ENCODE measurements at places on chromosomes 12 and 14. TPM values are rescaled to one million over a fixed set of nuclear protein-coding genes. Genes with fewer than 3 reads are reported as not detected.
A peak's percentile ranks its signal among the peaks of the same experiment; 100 is the strongest.

- no peak for DNase-seq
Measured at GRCh38 chr12:29627221-29627620, 129.7 kb upstream of the OVCH1 start.

GRCh38 chr12:12380949-12381593 is 24.2 kb downstream of the BORCS5 start:
- no peak for DNase-seq

DNA sequence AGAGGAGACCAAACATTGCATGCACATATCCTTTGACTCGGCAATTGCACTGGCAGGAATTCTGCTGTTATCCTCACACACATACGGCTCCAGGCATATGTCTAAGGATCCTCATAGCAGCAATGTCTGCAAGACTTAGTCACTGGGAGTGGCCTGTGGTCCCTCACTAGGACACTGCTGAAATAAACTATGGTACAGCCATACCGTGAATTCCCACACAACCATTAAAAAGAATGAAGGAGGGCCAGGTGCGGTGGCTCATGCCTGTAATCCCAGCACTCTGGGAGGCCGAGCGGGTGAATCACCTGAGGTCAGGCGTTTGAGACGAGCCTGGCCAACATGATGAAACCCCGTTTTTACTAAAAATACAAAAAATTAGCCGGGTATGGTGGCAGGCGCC is 105.1 kb downstream of the ZFP36L1 start:
- no peak for DNase-seq

GRCh38 chr12:6039894-6040601 is 84.4 kb downstream of the VWF start:
- peak; percentile 64 for DNase-seq

- DNase-seq: peak; percentile 15
Measured at GRCh38 chr12:67069451-67070306, 199.5 kb upstream of the CAND1 start.

POLE2 gene
- 18.8 TPM for total RNA-seq

GRCh38 chr14:71247106-71247505 is 339.8 kb downstream of the PCNX1 start:
- DNase-seq: no peak

DNA sequence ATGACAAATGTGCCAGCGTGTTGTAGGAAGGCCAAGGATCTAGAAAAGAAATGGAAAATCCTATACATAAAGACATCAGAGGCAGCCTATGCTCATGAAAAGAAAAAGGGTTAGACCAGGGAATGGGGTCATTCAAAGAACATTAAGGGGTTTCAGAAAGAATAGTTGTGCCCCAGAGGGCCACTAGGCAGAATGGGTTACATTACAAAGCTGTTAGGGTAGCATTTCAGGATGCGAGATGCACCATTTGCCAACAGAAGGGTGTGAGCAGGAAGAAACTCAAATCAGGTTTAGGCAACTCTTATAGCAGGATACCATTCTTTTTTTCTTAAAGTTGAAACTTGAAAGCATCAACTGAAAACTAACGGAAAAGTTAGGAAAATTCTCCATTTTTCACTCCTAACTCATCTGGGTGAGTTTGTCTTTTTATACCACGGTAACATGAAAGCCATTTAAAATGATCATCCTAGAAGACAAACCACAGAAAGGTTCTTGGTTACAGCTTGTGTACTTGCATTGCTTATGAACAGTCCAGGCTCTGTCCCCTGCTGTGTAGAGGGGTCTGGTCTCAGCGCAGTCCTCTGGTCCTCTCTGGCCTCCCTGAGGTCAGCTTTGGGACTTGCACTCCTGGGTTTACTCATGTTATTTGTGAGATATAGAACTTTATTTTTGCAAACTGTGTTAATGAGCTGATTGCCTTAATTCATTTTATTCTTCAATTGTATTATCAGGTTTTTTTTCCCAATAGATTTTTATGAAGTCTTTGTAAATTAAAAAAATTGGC is 209.1 kb downstream of the DACT1 start:
- no peak for DNase-seq

GRCh38 chr12:22105542-22105941 is 59.5 kb downstream of the CMAS start:
- DNase-seq: no peak

RBP5 gene
- total RNA-seq: 0.27 TPM

TSPAN19 gene
- total RNA-seq: 1.9 TPM

DNA sequence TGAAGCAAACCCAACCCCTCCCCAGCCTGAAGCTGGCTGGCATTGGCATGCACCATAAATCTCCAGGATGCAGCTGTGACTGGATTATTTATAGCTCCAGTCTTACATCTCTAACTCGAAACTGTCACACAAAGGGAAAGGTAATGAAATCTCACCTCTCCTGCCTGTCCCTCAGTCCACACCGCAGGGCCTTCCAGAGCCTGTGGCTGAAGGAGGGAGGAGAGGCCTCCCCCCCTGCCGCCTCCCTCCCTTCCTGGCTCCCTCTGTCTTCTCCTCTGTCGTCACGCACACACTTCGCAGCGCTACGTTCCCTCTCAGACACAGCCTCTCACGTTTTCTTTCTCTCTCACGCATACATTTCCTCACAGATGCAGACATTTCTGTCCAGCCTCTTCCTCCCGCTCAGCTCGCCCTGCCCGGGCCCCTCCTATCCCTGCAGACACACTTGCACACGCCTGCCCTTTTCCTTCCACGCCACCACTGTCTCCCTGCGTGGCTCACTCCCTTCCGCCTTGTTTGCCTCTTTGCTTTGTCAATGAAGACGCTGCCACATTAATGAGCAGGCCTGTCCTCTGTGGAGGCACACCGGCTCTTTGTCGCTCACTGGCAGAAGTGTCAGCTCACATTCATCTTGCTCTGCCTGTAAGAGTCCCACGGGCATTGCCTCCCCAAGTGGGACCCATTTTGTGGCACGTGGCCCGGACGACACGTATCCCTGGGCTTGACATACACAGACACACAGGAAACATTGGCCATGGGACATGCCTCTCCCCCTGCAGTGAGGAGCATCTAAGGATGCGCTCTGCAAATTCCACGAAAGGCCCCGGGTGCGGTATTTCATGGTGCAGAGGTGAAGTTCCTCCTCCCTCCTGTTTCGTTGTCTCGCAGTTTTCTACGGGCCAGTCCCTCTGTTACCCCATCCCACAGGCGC is 27.9 kb downstream of the IRF2BPL start:
- peak; percentile 44 for DNase-seq

OR6C2 gene
- not detected for total RNA-seq

DNA sequence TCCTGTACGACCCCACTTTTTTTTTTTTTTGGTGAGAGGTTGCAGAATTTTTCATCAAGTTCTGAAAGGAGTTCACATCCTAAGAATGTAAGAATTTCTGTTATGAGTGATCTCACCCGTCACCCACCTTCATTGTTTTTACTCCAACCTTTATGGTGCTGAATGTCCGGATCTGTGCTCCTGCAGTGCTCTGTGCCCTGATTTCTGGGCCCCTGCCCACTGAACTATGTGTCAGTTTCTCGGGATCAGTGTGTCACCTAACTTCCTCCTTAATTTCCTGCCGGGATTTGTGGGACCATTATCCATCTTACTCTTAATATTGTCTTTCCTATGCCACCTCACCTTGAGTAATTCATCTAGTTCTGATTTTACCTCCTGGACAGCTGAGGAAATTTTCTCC is 11.6 kb downstream of the RASSF8 start:
- DNase-seq: no peak

GRCh38 chr14:99148131-99148530 is 123.9 kb downstream of the BCL11B start:
- DNase-seq: no peak

DNA sequence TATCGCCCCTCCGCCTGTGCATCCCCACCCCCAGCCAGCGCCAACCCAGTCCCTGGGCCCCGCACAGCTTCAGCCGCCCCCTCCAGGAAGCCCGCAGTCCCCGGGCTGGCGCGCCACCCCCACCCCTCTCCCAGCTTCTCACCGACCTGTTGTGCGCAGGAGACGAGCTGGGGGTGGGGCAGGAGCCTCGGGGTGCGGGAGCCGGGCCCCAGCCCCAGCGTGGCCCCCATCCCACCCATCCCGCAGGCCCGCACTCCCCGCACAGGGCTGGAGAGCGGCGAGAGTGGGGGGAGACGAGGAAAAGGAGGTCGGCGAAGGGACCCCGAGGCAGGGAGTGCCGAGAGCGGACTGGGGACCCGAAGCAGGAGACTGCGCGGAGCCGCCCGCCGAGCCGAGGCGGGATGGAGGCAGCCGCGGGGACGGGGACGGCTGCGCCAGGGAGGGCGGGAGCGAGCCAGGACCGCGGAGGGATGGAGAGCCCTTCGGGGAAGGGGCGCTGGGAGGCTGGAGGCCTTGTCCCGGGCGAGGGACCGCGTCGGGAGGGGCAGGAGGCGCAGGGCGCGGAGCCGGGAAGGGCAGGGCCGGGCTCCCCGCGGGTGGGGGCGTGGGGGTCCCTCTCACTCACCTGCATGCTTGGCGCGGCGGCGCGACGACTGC is 498 bp downstream of the PIANP start:
- peak; percentile 42 for DNase-seq

- DNase-seq: no peak
Measured at GRCh38 chr14:53380052-53380866, 227.1 kb upstream of the DDHD1 start.

GRCh38 chr12:133129368-133130037 is 571 bp downstream of the ZNF891 start:
- no peak for DNase-seq

DNA sequence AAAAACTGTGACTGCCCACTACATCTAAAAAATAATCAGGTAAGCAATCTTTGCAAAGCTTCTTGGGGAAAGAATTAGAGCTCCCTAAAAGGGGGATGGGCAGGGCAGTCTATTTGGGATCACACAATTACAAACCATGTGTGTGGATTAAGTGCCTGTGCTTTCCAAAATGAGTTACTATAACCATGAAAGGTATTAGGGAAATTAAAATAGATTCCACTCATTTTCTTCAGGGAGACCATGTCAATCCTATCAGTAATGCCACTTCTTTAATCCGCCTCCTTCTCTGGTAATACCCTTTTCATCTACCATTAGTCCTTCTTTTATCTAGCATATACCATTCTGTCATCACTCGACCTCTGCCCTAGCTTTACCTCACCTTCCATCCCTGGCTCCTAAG is 53.7 kb downstream of the PAWR start:
- DNase-seq: no peak

RIMBP2 gene
- total RNA-seq: 14.5 TPM

GRCh38 chr14:104284107-104284592 is 145.8 kb downstream of the KIF26A start:
- no peak for DNase-seq

GRCh38 chr12:49923880-49924556 is 20.3 kb upstream of the FAIM2 start:
- no peak for DNase-seq

DNA sequence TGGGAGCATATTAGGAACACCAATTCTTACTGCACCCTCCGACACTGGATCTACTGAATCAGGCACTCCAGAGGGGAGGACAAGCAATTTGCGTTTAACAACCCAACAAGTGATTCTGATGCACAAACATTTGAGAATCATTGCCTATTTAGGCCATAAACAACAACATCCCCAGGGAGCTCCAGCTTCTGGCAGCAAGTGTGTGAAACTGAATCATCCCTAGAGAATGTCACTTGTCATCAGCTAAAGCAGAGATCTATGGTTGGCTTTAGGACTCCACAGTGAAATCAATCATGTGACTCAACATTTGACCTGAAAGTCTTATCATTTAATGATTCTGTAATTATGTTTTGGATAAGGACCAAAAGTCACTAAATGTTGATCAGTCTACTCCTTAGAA is 505.0 kb upstream of the FLRT2 start:
- no peak for DNase-seq

- no peak for DNase-seq
Measured at GRCh38 chr14:105486163-105486973, at the start of gene CRIP1. Gene CRIP1, plus strand, starts transcription at chr14:105486886. Its CDS starts 374 bp downstream, at chr14:105487260.

- no peak for DNase-seq
Measured at GRCh38 chr12:10982244-10982643, 4.5 kb downstream of the TAS2R50 start.

TGM1 gene
- total RNA-seq: 1.1 TPM

ESYT1 gene
- 32.2 TPM for total RNA-seq

DNA sequence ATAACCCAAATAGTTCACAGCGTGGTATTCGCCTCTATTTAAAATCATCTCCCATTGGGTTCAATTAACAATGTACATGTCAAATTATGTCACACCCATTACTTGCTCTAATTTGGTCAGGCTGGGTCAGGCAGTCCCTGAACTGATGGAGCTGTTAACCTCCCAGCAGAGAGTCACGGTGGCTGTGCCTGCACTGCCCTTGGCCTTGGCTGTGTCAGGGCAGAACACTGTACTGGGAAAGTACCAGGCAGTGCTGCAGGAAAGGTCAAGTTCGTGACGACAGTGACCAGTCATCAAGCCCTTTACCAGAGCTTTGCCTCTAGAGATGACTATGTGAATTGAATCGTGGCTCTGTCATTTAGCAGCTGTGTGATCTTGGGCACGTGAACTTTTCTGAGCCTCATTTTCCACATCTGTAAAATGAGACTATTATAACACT is 100.0 kb downstream of the ARF6 start:
- no peak for DNase-seq

ZFHX2 gene
- total RNA-seq: 4.2 TPM

Measured in cerebellum (tissue), 4 donors.